CD8-positive, alpha-beta T cell (primary cell): ENCODE measurements at places on chromosomes 1 and 21. TPM values are rescaled to one million over a fixed set of nuclear protein-coding genes. Genes with fewer than 3 reads are reported as not detected.

Gene TRPM2
- total RNA-seq: 2.0 TPM

Gene TMEM79
- 1.1 TPM for total RNA-seq

Gene OR2AK2
- 0.62 TPM for total RNA-seq

Gene LAPTM5
- 629 TPM for total RNA-seq

Gene ITLN2
- not detected for total RNA-seq

Gene CDA
- total RNA-seq: not detected

Gene INAVA
- total RNA-seq: not detected

Gene MTMR11
- 0.14 TPM for total RNA-seq

Gene PYGO2
- 26.7 TPM for total RNA-seq

Gene TSTD1
- 44.8 TPM for total RNA-seq

Gene NUDT17
- 1.4 TPM for total RNA-seq

Gene C1QC
- not detected for total RNA-seq

Gene SYT6
- not detected for total RNA-seq

Gene NBPF11
- 11.7 TPM for total RNA-seq

Gene AIRE
- not detected for total RNA-seq

Gene C1orf115
- 0.16 TPM for total RNA-seq

Gene RHD
- 0.19 TPM for total RNA-seq

Gene DNASE2B
- total RNA-seq: not detected

Gene GSTM1
- total RNA-seq: 14.0 TPM

Gene PDE9A
- total RNA-seq: 11.2 TPM

Gene ATF3
- total RNA-seq: 8.9 TPM

Gene TAF5L
- total RNA-seq: 28.0 TPM

Gene RXFP4
- total RNA-seq: not detected

Gene PCP4L1
- total RNA-seq: not detected

Gene PALMD
- not detected for total RNA-seq

Gene FNBP1L
- 0.35 TPM for total RNA-seq

Gene NBPF4
- total RNA-seq: not detected
